ENCODE measurements at places on chromosomes 5 and 9. TPM values are rescaled to one million over a fixed set of nuclear protein-coding genes. Genes with fewer than 3 reads are reported as not detected.

Gene IL31RA
- total RNA-seq: 1.1 TPM

Gene IFNA2
- total RNA-seq: not detected

- no peak for DNase-seq
- no peak overlapping the region for H3K27ac ChIP-seq
- H3K4me1 ChIP-seq: peaks cover 6% of the 10 kb centered on the region
- peaks cover 17% of the 10 kb centered on the region for H3K36me3 ChIP-seq
- H3K4me3 ChIP-seq: no peak overlapping the region
Measured at GRCh38 chr9:109444771-109445320, 53.3 kb downstream of the PTPN3 start.

DNA sequence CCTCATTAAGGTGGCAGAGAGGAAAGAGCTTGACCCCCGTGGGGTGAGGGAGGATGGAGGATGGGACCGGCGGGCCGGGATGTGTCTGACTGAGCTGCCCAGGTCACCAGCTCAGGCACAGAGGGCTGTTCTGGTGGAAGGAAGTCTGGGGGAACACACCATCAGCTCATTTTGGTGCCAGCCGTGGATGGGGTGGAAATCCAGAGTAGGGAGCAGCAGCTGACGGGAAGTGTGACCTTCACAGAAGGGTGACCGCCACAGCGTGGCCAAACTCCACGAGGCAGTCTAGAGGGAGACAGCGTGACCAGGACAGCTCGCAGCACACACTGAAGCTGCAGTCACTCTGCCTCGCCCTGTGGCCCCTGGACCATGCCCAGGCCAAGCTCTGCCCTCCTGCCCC, 45.3 kb upstream of the PHYKPL start:
- no peaks in the 10 kb centered on the region for H3K4me1 ChIP-seq
- no peaks in the 10 kb centered on the region for H3K36me3 ChIP-seq
- H3K27ac ChIP-seq: no peak overlapping the region
- H3K27me3 ChIP-seq: no peaks in the 10 kb centered on the region
- no peak for DNase-seq

Measured in thoracic aorta (tissue), 2 donors.